ENCODE measurements at places on chromosomes 13 and 19.
A peak's percentile ranks its signal among the peaks of the same experiment; 100 is the strongest.

DNA sequence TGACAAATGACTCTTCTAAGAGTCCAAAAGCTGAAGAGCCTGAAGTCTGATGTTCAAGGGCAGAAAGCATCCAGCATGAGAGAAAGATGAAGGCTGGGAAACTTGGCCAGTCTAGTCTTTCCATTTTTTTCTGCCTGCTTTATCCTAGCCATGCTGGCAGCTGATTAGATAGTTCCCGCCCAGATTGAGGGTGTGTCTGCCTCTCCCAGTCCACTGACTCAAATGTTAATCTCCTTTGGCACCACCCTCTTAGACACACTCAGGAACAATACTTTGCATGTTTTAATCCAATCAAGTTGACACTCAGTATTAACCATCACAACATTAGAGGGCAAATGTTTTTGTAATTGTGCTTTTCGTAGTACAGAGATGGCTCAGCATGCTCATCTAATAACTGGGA, 267.5 kb upstream of the KLHL1 start:
- no peak for DNase-seq

- no peak for DNase-seq
Measured at GRCh38 chr13:71454509-71454908, 412.5 kb downstream of the DACH1 start.

DNA sequence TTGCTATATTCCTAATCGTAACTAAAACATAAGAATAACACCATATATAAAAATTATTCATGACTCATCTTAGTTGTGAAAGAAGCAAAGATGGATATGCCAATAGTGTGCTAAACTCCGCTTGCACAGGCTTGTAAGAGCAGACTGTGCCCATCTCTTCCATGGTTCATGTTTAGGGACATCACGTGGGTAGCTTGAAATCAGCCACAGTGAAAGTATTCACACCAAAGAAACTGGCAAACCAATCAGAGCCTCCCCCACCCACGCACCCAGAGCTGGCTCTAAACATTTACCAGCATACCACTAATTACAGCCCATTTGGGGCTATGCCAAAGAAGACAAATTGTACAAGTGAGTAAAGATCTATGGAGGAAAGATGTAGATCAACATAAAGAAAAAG, 147.5 kb downstream of the DIAPH3 start:
- DNase-seq, result no peak

DNA sequence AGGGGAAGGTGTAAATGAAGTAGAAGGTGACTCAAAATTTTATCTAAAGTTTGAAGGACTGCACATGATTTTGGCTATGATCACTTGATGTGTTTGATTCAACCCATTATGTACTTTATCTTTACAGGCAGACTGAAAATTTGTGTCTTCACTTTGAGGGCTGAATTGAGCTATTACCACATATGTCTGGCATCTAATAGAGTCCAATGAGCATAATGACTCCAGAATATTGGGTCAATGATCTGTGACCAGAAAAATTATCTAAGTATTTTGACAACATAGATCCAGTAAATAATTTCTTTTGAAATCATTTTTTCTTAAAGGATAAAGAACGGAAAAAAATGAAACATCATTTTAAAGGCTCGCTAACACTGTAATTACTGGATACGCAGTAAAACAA, 2810.0 kb downstream of the PCDH9 start:
- DNase-seq, result no peak

GRCh38 chr13:113161433-113161832, 3.0 kb downstream of the PROZ start:
- no peak for DNase-seq

GRCh38 chr13:50731400-50731799, 112.1 kb downstream of the DLEU7 start:
- DNase-seq, result peak; percentile 82

GRCh38 chr13:93744886-93745285, 518.3 kb downstream of the GPC6 start:
- no peak for DNase-seq

- DNase-seq, result no peak
Measured at GRCh38 chr13:100710176-100710575, 35.6 kb upstream of the TMTC4 start.

DNA sequence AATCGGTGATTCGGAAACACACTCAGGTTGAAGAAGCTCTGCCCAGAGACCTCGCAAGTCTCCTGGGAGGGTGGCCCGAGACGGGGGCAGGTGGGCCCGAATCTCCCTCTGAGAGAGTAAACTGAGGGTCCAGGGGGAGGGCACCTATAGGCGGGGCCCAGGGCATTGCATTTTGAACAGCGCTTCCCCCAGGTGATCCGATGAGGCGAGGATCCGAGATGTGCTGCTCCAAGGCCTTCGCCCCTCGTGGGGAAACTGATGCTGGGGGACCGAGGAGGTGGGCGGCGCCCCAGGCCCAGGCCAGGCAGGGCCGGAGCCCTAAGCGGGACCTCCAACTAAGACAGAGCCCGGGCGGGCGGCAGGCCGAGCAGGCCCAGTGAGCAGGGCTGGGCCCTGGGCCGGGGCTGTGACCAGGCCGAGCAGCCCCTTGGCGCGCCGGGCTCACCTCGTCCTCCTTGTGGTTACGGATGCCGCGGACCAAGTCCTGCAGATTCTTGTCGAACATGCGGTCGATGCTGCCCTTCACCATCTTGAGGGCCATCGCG, 500 bp downstream of the AP3D1 start:
- DNase-seq, result no peak

GRCh38 chr13:43448605-43449336, 338.0 kb downstream of the ENOX1 start:
- DNase-seq, result no peak

DNA sequence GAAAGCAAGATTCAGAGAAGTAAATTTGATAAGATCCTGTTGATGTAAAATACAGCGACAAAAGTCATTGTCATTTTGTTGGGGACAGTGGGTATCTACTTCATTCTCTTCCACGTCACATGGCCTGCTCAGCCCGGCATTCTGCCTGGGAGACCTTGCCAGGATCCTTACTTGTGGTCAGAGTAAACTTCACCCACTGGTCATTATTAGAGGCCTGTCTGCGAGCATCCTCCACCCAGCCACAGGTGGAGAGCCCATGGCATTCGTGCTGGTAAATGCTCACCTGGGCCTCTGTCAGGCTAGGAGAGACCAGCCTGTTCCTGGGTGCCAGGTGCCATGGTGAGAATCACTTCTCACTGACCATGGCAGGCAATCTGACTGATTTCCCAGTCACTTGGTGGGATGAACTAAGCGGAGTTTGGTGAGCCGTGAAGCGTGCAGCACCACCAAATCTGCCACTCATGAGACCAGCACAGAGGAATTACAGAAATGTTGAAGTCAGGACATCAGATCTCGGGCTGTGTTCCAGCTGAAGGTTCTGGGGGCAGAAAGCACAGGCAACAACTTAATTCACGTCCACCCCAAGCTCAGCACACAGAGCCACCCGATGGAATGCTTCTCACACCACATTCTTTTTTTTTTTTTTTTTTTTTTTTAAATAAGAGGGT, 107.0 kb downstream of the SIPA1L3 start:
- no peak for DNase-seq

- DNase-seq, result peak; percentile 60
Measured at GRCh38 chr13:99056381-99057014, 78.6 kb upstream of the DOCK9 start.

DNA sequence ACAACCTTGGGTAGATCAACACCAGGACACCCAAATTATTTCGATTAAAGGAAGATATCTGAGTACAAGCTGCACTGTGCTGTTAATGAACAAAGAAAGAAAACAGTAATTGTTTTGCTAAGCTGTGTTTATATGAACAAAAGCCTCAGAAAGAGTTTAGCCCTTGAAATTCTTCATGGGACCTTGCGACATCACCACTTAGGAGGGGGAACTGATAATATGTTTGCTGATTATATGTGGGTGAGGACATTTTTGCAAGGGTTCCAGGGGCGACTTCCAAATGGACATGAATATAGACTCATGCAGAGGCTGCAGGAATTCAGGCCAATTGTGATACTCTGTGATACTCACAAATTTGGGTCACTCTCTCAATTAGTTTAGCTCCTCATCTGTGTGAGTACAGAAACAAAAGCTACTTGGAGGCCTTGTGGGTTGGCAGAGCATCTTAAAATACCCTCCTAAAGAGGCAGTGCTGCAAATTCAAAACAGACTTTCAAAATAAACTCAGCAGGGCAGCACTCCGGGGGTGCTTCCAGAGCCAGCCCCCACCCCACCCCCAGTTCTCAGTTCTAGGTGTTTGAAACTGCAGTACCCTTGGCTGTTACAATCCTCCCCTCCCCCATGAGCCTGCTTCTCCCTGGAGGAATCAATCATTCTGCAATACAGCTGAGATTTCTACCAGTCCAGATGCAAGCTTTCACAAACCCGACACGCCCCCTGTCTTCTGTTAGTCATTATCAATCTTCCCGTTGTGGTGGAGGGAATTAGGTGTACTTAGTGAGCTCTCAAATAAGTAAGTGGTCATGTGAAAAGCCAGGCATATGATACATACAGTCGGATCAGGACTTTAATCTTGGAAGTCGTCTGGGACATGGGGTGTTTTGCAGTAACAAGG, 97.0 kb upstream of the MBNL2 start:
- DNase-seq, result peak; percentile 85

GRCh38 chr19:6808494-6808893, 36.0 kb downstream of the VAV1 start:
- no peak for DNase-seq

GRCh38 chr13:94079876-94080275, 399.6 kb downstream of the DCT start:
- DNase-seq, result peak; percentile 55

GRCh38 chr19:54137699-54138488, at the start of gene CNOT3:
CNOT3 (plus strand) TSS chr19:54137762; CDS start chr19:54142979, 5,217 bp downstream.
- DNase-seq, result peak; percentile 49

DNA sequence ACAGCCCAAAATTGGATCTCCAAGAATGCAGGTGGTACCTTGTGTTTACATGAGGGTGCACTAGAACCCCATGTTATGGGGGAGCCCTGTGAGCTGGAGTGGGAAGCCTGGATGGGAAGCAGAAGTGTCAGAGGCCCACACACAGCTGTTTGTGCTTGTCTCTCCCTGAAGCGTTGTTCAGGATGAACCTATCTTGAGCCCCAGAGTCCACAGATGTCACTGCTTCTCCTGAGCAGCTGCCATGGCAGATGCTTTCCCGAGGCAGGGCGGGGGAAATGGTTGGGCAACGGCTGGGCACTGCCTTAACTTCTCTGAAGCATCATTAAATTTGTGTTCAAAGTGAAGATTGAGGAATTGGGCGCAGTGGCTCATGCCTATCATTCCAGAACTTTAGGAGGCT, 17.1 kb upstream of the CHST8 start:
- no peak for DNase-seq

DNA sequence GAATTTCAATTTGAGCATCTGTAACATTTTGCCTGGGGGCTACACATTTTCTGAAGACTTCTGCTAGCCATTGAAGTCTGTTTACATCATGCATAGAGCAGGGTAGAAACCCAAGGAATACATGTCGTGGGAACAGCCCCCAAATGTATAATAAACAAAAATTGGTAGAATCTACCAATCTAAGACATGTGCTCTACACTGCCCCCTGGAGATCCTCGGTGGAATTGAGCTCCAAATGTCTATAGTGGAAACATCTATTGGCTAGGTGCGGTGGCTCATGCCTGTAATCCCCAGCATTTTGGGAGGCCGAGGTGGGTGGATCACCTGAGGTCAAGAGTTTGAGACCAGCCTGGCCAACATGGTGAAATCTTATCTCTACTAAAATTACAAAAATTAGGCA, 57.3 kb downstream of the MBD3L2B start:
- DNase-seq, result no peak

DNA sequence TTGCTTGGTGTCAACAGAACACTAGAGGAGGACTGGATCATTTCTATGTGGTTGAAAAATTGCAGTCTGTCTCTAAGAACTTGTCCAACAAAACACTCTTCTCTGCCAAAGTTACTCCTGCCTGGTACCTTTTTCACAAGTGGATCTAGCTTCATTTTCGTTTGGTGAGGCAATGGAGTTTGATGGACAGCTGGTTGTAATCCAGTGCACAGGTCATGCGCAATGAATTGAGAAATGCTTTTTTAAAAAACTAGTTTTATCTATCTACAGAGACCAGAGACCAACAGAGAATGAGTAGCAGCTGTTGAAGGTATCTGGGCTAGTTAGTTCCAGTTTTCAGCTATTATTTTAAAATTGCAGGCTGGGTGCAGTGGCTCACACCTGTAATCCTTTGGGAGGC, 12.0 kb upstream of the KBTBD6 start:
- DNase-seq, result no peak

- peak; percentile 60 for DNase-seq
Measured at GRCh38 chr19:47109541-47110375, 3.8 kb downstream of the ZC3H4 start.

Data from GM23248 (cell line).